Upper lobe of right lung (tissue), 1 donor: ENCODE measurements at places on chromosomes 11 and 22. TPM values are rescaled to one million over a fixed set of nuclear protein-coding genes. Genes with fewer than 3 reads are reported as not detected.

DNA sequence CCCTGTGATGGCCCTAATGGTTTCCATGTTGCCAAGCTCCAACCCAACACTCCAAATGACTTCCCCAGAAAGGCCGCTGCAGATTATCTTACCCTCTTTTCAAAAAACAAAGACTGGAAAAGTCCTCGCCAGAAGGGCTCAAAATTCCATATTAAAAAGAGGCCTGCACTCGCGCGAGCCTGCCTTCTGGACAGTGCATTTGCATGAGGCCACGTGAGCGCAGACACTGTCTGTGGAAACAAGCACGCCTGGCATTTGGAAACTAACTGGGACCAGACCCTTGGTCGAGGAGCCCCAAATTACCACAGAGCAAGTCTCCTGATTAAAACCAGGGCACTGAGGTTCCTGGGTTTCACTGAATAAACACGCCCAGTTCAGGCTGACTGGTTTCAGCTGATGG is 42.9 kb downstream of the ABTB2 start:
- no peak for DNase-seq
- H3K36me3 ChIP-seq, result no peaks in the 10 kb centered on the region
- no peak overlapping the region for H3K4me3 ChIP-seq
- peaks cover 10% of the 10 kb centered on the region for H3K4me1 ChIP-seq

- H3K4me3 ChIP-seq, result no peak overlapping the region
- H3K4me1 ChIP-seq, result no peaks in the 10 kb centered on the region
- no peaks in the 10 kb centered on the region for H3K36me3 ChIP-seq
Measured at GRCh38 chr11:13119361-13119760, 110.2 kb downstream of the RASSF10 start.

The BTG4 gene
- not detected for total RNA-seq

- no peak overlapping the region for H3K4me3 ChIP-seq
- DNase-seq, result no peak
- H3K36me3 ChIP-seq, result peaks cover 92% of the 10 kb centered on the region
- no peak overlapping the region for H3K27ac ChIP-seq
- H3K4me1 ChIP-seq, result peaks cover 11% of the 10 kb centered on the region
- no peaks in the 10 kb centered on the region for H3K27me3 ChIP-seq
Measured at GRCh38 chr22:40423310-40423688, 52.9 kb downstream of the SGSM3 start.

DNA sequence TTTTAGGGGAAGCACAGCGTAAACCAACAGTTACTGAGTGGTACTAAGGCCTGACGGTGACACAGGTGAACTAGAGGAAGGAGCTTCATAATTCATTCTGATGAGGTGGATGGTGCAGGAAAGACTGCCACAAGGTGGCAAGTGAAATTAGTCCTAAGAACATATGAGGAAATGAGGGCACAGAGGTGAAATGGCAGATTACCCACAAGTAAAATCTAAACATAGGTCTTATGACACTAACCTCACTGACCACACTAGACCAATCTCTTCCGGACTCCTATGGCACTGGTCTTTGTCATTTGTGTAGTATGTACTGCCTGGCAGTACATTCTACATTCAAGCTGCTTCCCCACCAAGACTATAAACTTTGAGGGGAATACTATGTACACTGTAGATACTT is 20.2 kb downstream of the GAB2 start:
- no peaks in the 10 kb centered on the region for H3K27me3 ChIP-seq
- H3K27ac ChIP-seq, result no peak overlapping the region
- H3K4me1 ChIP-seq, result peaks cover 29% of the 10 kb centered on the region
- no peaks in the 10 kb centered on the region for H3K36me3 ChIP-seq
- DNase-seq, result no peak

DNA sequence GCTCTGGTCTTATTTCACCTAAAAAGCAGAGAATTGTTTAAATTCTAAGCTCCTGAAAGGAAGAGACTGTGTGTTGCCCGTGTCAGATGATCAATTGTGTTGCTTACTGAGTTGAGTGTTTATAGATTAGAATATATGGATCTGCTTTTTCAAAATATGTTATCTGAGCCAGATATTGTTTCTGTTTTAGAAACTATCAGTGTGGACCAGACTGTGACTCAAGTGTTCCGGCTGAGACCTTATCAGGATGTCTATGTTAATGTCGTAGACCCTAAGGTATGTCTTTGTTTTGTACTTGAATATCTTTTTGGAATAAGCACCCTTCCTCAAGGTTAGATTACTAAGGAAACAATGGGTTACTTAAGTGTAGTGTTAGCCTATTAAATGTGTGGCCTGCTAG is 11.0 kb downstream of the DEPDC5 start:
- peaks cover 94% of the 10 kb centered on the region for H3K36me3 ChIP-seq
- H3K27me3 ChIP-seq, result no peaks in the 10 kb centered on the region
- DNase-seq, result no peak
- H3K27ac ChIP-seq, result no peak overlapping the region
- no peaks in the 10 kb centered on the region for H3K4me1 ChIP-seq

- H3K27ac ChIP-seq, result no peak overlapping the region
- no peaks in the 10 kb centered on the region for H3K27me3 ChIP-seq
- DNase-seq, result peak; percentile 40
- H3K4me1 ChIP-seq, result no peaks in the 10 kb centered on the region
- H3K4me3 ChIP-seq, result no peak overlapping the region
- H3K36me3 ChIP-seq, result no peaks in the 10 kb centered on the region
Measured at GRCh38 chr22:48705917-48706605, 1121.6 kb downstream of the BRD1 start.

The FAM111A gene
- total RNA-seq, result 60.9 TPM

GRCh38 chr11:77152846-77153245 is 24.8 kb downstream of the MYO7A start:
- H3K4me3 ChIP-seq, result no peak overlapping the region
- H3K27ac ChIP-seq, result no peak overlapping the region
- no peak for DNase-seq
- peaks cover 5% of the 10 kb centered on the region for H3K4me1 ChIP-seq
- H3K27me3 ChIP-seq, result peaks cover 4% of the 10 kb centered on the region

The IFITM5 gene
- total RNA-seq, result not detected

- H3K4me3 ChIP-seq, result no peak overlapping the region
- peak; percentile 47 for DNase-seq
- H3K27me3 ChIP-seq, result peaks cover 68% of the 10 kb centered on the region
Measured at GRCh38 chr11:17735818-17736578, 1.4 kb downstream of the KCNC1 start.

DNA sequence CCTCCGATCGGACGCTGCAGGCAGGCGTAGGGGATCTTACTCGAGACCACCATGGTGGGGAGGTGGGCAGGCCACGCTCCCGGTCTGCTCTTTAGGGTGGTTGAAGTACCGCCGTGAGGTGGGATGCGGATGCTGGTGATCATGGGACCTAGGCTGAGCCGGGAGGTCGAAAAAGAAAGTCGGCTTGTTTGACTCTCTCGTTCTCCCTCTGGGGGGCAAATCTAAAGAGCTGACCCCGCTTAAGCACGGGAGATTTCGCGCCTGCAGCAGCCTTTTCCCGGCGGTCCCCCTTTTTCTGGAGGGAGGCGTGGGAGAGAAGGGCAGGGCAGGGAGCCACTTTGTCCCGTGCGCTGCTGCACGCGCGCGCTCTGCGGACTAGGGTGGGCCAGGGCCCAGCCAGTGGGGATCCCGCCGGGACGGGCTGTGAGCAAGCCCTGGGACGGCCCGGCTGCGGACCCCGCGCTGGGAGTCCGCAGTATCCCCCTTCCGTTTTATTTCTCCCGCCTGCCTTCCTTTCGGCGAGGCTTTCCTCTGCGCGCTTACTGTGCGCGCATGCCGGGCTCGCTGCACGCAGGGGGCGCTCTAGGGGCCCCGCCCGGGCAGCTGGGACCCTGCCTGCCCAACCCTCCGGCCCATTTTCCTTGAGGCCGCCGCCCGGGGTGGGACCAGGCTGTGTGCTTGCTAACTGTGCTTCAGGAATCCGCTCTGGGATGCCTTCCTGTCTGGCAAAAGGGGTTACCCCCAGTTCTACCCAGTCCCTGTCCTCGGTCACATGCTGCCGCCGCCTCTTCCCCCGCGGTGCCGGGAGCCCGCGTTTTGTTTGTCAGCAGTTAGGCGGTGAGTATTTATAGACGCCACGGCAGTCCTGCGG is 81.0 kb downstream of the PRR5L start:
- H3K27me3 ChIP-seq, result peaks cover 11% of the 10 kb centered on the region
- H3K36me3 ChIP-seq, result peaks cover 5% of the 10 kb centered on the region
- peak overlapping the region; percentile 78 for H3K27ac ChIP-seq
- peak; percentile 74 for DNase-seq
- H3K4me1 ChIP-seq, result peaks cover 14% of the 10 kb centered on the region
- peak overlapping the region; percentile 67 for H3K4me3 ChIP-seq

The RAB36 gene
- 3.8 TPM for total RNA-seq

DNA sequence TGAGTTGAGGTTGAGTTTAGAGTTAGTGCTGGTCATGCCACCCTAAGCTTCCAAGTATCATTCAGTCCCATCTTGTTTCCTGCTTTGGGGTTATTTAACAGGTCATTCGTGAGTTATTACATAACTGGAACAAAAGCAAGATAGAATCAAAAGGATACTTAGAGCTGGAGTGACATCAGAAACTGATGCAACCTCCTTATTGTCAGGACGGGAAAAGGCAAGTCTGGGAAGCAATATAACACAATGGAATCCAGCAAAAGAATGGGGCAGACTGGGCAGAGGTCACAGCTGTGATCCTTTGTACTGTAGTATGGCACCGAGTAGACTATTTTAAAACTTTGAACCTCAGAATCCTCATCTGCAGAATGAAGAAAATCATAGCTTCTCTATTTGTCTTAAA is 4.4 kb upstream of the PRSS23 start:
- peaks cover under 1% of the 10 kb centered on the region for H3K27me3 ChIP-seq
- DNase-seq, result no peak
- no peak overlapping the region for H3K4me3 ChIP-seq

DNA sequence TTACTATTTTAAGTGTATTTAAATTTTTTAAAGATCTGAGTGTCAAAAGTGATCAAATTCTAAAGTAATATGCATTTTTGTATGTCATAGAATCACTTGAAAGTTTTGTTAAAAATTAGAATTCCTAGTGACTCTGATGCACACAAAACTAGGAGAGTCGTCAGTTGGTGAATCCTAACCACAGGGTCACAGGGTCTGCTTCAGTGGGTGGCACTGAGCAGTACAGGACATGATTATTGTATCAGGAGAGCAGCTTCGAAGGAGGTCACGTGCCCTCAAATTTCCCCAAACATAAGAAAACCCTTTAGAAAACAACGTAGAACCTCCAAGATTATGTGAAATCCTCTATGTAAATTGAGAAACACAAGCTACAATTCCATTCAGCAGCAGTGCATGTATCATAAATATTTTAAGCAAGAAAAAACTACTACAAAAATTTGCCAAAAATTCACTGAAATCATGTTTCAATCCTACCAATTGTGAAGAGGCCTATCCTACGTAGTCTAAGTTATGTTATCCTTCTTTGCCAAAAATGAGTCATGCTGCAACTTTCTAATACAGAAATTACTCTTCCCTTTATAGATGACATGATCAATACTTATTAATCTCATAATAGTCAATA is 323.6 kb downstream of the AASDHPPT start:
- H3K27me3 ChIP-seq, result no peaks in the 10 kb centered on the region
- H3K4me3 ChIP-seq, result no peak overlapping the region
- no peak overlapping the region for H3K27ac ChIP-seq
- DNase-seq, result no peak
- no peaks in the 10 kb centered on the region for H3K36me3 ChIP-seq
- H3K4me1 ChIP-seq, result no peaks in the 10 kb centered on the region

- H3K4me3 ChIP-seq, result no peak overlapping the region
- H3K4me1 ChIP-seq, result no peaks in the 10 kb centered on the region
- no peaks in the 10 kb centered on the region for H3K36me3 ChIP-seq
- peak; percentile 15 for DNase-seq
Measured at GRCh38 chr22:36839356-36840073, 21.3 kb upstream of the NCF4 start.

- no peak for DNase-seq
- H3K4me1 ChIP-seq, result no peaks in the 10 kb centered on the region
- peaks cover 31% of the 10 kb centered on the region for H3K27me3 ChIP-seq
- H3K36me3 ChIP-seq, result no peaks in the 10 kb centered on the region
- H3K27ac ChIP-seq, result no peak overlapping the region
Measured at GRCh38 chr22:39814899-39815298, 78.7 kb downstream of the ENTHD1 start.

DNA sequence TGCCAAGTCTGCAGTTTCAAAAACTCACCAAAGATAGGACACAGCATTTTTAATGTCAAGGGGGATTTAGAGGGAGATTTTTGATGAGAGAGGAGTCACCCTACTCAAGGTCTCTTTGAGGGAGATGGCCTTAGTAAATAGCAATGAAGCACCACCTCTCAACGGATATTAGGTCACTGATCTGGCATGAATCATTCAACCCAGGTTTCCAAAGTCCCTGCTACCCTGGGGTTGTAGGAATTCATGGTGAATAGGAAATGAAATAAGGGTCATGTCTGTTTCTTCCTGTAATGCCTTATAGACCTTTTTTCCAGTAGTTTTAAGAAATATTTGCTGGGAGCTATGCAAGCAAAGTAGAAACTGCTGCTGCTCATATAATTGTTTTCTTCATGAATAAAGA is 2154.9 kb downstream of the LRRC4C start:
- no peak overlapping the region for H3K4me3 ChIP-seq
- H3K27ac ChIP-seq, result no peak overlapping the region
- no peaks in the 10 kb centered on the region for H3K4me1 ChIP-seq
- no peaks in the 10 kb centered on the region for H3K36me3 ChIP-seq

DNA sequence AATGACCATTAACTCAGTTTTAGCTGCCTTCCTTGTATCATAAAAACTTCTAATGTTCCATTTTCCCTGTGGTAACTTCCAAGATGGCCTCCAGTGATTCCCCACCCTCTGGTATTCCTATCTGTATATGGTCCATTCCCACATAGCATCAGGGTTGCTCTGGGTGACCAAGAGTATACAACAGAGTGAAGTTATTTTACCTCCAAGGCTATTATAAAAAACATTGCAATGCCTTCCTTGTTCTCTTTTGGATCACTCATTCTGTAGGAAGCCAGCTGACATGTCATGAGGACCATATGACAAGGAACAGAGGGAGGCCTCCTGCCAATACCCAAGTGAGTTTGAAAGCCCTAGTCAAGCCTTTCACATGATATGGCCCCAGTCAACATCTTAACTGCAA is 30.1 kb downstream of the ZNF280B start:
- no peaks in the 10 kb centered on the region for H3K36me3 ChIP-seq
- H3K27me3 ChIP-seq, result peaks cover 4% of the 10 kb centered on the region
- no peak for DNase-seq
- no peak overlapping the region for H3K27ac ChIP-seq
- no peaks in the 10 kb centered on the region for H3K4me1 ChIP-seq

The DAGLA gene
- 6.0 TPM for total RNA-seq

GRCh38 chr11:93728792-93729128 is 12.5 kb downstream of the TAF1D start:
- H3K4me3 ChIP-seq, result no peak overlapping the region
- DNase-seq, result no peak
- peaks cover 74% of the 10 kb centered on the region for H3K36me3 ChIP-seq
- no peaks in the 10 kb centered on the region for H3K4me1 ChIP-seq
- no peaks in the 10 kb centered on the region for H3K27me3 ChIP-seq

DNA sequence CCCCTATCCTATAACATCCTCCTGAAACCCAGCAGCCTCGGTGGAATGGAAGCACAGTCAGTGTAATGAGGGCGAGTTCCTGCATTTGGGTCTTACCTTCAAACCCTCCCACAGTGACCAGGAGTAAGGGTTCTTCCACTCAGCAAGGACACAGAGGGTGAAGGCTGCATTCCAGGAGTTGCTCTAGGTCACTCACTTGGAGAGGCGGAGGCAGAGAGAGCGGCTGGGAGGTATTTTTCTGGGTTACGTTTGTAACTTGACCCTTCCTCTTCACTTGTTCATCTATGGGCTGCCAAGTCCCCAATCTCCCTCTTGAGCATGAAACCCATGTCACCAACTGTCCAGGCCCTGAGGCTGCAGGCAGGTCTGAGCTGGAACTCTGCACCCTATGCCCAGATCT is 36.8 kb upstream of the SHISAL1 start:
- H3K4me1 ChIP-seq, result peaks cover 7% of the 10 kb centered on the region
- no peak for DNase-seq
- no peaks in the 10 kb centered on the region for H3K36me3 ChIP-seq
- H3K4me3 ChIP-seq, result no peak overlapping the region
